ENCODE measurements at places on chromosomes 6 and 20.

DNA sequence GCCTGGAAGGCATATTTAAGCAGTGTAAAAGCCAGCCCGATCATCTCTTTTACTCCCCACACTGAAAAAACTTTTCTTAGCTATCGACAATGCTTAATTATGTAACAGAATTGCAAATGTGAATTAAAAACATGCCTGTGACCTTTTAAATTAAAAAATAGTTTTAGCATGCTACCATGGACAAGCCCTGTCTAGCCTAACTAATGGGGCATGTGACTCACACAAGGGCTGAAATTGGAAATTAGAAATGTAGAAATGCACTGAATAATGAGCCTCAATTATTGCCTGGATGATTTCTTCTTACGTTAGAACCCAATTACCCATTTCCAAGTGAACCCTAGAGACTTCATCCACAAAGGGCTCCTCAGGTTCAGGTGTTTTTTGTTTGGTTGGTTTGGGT, 82.7 kb downstream of the SIM1 start:
- no peak for DNase-seq

DNA sequence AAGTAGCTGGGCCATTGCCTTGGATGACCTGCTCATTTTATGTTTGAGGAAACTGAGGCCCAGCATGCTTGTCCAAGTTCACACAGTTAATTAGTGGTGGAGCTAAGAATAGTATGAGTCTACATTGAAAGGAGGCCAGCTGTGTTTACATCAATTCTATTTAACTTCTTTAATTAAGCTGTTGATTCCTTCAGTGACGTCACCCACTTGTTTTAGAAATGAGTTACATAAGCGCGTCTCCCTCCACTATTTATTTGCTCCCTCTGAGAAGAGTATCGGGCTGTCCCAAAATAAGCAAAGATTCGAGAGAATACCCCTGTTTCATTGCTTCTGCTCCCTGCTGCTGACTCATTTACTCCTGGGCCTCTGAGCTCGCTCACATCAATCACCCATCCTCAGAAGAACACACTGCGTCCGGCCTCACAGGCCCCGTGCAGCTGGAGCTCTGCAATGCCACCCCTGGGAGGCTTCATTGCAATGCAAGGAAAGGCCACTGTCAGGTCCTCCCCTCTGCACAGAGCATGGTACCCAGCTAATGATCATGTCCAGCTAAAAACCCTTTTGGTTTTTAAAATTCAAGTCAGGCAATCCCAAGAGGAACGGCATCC, 74.8 kb upstream of the BMP2 start:
- DNase-seq = no peak

DNA sequence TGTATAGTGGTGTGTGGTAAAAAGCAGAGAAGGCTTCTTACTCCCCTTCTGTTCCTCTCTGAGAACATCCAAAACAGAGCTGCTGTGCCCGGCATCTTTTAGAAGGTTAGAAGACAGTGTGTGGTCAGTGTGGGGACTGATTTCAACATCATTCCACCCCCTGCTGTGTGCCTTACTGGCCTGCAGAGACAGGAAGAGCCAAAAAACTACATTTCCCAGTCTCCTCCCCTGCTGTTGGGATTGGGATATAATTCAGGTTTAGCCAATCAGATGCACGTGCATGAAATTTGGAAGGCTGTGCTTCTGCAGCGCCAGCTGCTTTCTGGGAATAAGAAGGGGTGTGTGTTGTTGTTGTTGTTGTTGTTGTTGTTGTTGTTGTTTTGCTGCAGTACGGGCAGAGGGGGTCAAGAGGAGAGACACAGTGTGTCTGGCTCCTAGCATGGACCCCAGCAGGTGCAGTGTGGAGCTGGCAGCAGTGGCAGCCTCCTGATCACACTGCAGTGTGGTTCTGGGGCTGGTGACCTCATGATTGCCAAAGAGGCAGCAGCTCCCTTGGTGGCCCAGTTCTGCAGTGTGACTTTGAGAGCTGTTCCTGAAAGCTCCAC, 74.7 kb downstream of the MRPL14 start:
- no peak for DNase-seq

- DNase-seq = no peak
Observed at GRCh38 chr6:20582586-20583443, 48.6 kb downstream of the CDKAL1 start.

GRCh38 chr6:132068766-132069165, 117.6 kb upstream of the CCN2 start:
- no peak for DNase-seq

DNA sequence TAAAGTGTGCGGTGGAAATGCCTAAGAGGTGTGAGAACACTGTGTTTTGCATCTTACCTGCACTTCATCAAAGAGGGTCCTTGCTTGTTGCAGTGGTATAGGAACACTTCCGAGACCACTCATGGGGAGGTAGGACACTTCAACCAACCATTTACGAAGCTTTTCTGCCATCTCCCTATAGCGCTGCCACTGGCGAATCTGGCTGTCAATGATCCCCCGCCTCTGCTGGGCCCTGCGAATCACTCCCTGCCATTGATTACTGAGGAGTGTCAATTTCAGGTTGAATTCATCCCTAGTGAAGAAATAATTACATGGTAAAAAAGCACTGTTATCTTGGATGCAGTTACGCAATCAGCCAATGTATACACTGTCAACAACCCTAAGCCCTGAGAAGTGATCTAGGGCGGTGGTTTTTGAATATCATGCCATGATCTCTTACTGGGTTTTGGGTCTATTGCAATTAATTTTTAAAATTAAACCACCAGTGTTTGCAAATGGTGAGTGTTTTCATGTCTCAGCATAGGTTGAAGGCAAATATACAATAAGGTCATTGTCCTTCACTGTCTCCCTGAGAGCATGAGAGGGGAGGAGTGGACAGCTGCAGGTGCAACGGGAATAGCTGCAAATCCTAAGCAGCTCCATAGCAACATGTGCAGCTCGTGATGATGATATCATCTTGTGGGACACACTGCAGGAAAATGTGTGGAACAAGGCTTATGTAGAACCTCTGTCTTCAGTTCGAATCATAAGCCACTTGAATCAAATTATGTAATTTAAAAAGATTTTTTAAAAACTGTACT, 400.6 kb downstream of the ESR1 start:
- no peak for DNase-seq

GRCh38 chr6:110041126-110041525, 63.0 kb downstream of the GPR6 start:
- DNase-seq = no peak

GRCh38 chr20:49965781-49966305, 16.9 kb upstream of the SNAI1 start:
- DNase-seq = no peak

GRCh38 chr20:3606021-3606420, 57.2 kb downstream of the GFRA4 start:
- DNase-seq = no peak

GRCh38 chr6:43096451-43097097, 20.5 kb downstream of the PTK7 start:
- DNase-seq = no peak

DNA sequence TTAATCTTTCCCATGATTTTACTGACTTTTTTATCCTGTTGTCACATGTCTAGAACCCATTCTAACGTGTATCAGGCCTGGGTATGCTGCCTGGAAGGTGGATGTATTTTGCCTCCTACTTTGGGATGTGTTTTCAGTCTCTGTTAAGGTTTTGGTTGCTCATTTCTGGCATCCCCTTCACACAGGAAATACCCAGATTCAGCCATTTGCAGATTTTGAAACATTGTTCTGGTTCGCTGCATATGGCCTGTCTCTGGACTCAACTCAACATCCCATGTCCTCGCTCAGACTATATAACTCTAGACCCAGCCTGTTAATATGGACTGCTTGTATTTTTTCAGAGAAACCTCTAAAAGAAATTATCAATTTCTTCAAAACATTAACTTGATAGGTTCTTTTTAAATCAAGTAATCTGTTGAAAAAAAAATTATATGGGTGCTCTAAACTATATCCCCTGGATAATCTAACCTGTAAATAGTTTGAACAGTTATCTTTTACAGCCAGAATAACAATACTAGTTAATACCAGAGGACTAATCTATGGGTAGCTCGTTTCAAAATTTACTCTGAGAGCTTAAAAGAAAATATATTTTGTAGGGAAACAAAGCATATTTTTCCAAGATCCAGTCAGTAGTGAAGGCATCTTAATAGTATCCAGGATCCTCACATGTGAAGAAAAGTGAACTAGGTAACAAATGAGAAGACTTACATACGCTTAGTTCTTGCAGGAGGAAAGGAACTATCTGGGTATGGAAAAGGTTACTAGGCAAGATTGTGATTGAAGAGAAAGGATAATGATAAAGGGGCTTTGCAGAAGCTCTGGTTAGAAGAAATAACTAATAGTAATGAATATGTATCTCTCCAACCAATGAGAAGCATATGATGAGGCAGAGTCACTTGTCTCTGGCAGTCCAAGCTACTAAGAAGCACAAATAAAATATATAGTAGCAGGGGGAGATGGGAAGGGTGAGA, 23.4 kb upstream of the HLA-DQB1 start:
- no peak for DNase-seq

GRCh38 chr6:12832226-12832735, 115.7 kb downstream of the PHACTR1 start:
- DNase-seq = no peak

DNA sequence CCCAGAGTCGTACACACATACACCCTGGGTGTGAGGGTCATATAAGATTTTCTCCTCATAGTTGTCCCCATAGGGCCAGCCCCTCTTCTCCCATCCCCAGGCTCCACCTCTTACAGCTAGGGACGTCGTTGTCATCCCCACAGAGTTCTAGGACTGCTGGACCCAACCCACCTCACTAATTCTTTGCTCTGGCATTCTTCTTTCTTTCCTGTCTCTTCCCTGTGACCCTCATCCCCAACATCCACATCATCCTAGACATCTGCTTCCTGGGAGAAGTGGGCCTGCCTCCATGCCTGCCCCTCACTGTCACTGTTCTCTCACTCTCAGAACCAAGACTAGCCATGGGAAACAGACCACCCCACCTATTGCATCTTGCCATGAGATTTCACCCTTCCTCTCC, 1.1 kb downstream of the PSMF1 start:
- DNase-seq = no peak

DNA sequence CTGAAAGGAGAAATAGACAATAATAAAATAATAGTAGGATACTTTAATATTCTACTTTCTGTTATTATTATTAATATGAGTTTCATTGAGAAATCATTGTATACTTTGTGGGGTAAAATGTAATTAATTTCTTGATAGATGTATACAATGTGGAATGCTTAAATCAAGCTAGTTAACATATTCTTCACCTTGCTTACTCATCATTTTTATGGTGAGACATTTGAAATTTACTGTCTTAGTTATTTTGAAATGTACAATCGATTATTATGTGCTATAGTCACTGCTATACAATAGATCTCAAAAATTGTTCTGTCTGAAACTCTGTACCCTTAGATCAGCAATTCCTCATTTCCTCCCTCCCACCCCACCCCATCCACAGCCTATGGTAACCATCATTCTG, 720.3 kb downstream of the RNF144B start:
- DNase-seq = no peak

DNA sequence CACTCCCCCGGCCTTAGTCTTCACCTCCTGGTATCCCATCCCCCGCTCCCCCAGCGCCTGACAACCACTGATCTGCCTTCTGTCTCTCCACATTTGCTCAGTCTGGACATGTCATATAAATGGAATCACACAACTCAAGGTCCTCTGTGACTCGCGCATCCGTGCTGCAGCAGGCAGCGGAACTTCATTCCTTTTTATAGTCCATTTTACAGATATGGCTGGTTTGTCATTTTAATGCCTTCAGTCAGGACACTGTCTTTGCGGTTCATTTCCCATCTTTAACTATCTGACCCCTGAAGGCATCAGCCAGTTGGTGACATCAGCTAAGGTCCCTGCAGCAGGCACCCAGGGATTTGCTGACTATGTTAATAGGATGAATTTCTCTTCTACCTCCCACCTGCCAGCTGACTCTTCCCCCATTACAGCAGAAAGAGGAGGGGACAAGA, 125.7 kb downstream of the ZMYND8 start:
- no peak for DNase-seq

DNA sequence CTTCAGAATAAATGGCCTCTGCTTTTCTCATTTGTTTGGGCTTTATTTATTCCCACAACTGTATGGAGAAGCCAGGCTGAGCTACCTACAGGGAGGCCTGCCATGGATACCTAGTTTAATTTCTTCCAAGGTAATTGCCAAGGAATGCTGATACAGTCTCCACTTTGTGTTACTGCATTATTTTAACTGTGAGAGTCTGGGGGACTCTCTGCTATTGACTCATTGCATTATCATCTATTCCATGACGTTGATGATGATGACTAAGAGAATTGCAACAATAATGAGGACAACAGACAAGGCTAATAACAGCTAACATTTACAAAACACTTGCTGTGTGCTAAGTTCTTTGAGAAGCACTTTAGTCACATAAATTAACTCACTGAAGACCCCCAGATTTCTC, 88.3 kb upstream of the COL21A1 start:
- DNase-seq = no peak

DNA sequence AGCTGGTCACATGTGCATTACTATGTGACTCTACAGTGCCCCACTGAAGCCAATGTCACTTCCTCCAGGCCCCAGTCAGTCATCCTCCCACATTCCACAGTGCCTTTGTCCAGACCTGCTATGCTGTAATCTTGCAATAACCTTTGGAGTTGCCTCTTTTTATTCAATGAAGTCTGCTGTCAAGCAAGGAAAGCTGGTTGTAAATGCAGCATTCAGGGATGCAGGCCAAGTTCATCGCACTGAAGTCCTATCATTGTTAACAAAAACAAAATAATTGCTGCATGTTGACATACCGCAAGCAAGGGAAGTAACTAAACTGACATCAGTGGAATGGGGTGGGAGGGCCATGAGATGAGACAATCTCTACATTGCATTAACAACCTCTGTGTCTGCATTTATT, 131.2 kb upstream of the CDYL start:
- no peak for DNase-seq

- no peak for DNase-seq
Observed at GRCh38 chr6:35493307-35493983, 3.4 kb downstream of the TEAD3 start.

- no peak for DNase-seq
Observed at GRCh38 chr6:41706876-41707564, 28.4 kb downstream of the TFEB start.

- DNase-seq = no peak
Observed at GRCh38 chr6:87243812-87244211, 78.6 kb upstream of the SMIM8 start.

DNA sequence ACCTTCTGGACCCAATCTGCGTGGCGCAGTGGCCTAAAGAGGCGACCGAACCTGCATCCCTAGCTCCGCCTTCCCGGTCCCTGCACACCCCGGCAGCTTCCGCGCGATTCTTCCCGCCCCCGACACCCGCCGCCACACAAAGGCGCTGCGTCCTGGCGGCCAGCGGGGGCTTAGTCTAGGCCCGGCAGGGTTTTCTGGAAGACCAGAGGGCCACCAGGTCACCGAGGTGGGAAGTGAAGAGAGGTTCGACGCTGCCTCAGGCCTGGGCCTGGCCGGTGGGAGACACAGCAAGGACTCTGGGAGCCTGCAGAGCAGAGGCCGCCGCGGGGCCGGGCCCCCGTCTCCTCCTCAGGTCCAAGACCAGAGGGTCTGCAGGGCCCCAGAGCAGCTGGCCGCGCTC, 154.9 kb downstream of the OR2B2 start:
- no peak for DNase-seq

GRCh38 chr6:132161283-132161682, 210.1 kb upstream of the CCN2 start:
- DNase-seq = no peak
